ENCODE measurements at places on chromosomes 6 and 20. TPM values are rescaled to one million over a fixed set of nuclear protein-coding genes. Genes with fewer than 3 reads are reported as not detected.
A peak's percentile ranks its signal among the peaks of the same experiment; 100 is the strongest.

- DNase-seq = no peak
Measured at GRCh38 chr6:25320459-25320858, 41.3 kb downstream of the CARMIL1 start.

The MTFR2 gene
- total RNA-seq = 1.5 TPM

DNA sequence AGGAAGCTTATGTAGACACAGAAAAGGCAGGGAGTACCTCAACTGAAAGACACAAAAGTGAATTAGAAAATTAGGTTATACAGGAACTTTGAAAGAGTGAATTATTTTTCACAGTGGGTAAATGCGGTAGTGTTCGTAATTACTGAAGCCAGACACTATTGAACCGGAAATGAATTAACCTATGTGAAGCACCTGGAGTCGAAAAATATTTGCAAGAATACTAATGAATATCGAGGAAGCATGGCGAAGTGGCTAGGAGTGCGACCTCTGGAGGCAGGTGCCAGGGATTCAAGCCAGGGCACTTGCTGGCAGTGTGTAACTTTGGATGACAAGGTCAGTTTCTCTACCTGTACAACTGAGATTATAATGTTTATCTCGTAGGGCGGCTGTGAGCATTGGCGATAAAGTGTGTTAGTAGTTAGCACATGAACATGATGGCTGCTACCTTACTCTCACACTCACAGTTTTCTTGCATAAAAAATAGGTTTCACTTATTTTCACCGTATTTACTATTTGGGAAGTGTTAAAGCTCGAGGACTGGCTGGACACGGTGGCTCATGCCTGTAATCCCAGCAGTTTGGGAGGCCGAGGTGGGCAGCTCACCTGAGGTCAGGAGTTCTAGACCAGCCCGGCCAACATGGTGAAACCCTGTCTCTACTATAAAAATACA is 567 bp upstream of the SLC18B1 start:
- peak; percentile 80 for DNase-seq

The ARFGEF3 gene
- 33.8 TPM for total RNA-seq

The AIF1 gene
- 109 TPM for total RNA-seq

GRCh38 chr6:119205911-119206618 is 127.6 kb upstream of the FAM184A start:
- DNase-seq = no peak

The LRRC73 gene
- 1.6 TPM for total RNA-seq

- DNase-seq = no peak
Measured at GRCh38 chr6:35609588-35609987, 79.1 kb downstream of the FKBP5 start.

- DNase-seq = no peak
Measured at GRCh38 chr20:46749147-46749546, 39.7 kb downstream of the SLC2A10 start.

DNA sequence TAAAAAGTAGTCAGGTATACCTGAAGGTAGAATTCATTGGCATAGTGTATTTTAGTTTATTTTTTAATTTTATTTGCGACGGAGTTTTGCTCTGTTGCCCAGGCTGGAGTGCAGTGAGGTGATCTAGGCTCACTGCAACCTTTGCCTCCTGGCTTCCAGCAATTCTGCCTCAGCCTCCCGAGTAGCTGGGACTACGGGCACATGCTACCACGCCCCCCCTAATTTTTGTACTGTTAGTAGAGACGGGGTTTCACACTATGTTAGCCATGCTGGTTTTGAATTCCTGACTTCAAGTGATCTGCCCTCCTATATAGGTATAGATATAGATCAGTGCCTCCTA is 102.8 kb upstream of the PRSS16 start:
- no peak for DNase-seq

The GZF1 gene
- 14.8 TPM for total RNA-seq

DNA sequence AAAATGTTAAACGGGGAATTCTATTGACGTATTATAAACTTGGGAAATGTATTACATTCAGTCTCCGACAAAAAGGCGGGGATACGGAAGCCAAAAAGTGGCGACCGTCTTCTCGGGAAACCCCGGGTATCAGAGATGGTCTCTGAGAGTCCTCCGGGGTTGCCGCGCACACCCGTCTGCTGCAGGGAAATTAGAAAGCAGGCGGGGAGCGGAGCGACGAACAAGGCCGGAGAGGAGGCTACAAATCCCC is 1.5 kb downstream of the SALL4 start:
- no peak for DNase-seq

DNA sequence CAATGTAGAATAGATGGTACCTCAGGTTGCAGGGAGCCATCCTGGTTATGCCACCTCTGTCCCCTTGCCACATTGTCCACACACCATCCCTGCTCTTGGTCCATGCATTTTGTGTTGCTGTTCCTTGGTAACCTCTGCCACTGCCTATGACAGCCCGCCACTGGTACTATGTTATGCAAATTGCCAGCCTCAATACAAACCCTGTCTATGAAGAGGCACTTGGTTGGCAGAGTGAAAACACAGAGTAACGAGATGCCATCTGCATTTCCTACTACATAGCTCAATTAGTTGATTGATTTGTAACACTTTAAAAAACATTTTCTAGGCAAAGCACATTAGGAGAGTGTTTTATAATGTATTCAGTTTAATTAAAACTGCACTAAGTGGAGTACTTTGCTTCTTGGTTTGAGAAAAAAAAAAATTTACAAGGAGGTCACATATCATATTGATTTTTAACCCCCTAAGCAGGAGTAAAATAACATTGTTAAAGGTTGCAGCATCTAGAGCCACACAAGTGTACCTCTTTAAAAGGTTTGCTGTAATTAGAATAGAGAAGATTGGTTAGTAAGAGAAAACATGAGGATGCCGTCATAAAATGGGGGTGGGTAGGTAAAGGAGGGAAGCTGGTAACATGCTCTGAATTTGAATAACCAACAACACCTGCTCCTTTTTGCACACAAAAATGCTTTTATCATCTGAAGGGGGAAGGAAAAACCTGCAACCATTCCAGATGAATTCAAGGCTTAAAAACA is 817.1 kb downstream of the KIF16B start:
- no peak for DNase-seq

DNA sequence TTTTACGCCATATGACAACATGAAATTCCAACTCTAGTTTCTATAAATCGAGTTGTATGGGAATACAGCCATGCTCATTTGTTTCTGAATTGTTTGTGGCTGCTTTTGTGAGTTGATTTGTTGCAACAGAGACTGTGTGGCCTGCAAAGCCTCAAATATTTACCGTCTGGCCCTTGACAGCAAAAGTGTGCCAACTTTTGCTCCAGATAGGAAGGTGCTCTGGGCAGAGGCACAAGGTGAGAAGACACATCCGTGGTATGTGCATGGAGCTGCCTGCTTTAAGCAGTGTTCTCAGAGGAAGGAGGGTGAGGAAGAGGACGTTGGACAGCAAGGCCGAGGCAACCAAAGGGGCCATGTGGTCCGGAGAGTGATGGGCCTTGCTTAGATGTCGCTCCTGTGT is 57.4 kb downstream of the IYD start:
- DNase-seq = no peak

DNA sequence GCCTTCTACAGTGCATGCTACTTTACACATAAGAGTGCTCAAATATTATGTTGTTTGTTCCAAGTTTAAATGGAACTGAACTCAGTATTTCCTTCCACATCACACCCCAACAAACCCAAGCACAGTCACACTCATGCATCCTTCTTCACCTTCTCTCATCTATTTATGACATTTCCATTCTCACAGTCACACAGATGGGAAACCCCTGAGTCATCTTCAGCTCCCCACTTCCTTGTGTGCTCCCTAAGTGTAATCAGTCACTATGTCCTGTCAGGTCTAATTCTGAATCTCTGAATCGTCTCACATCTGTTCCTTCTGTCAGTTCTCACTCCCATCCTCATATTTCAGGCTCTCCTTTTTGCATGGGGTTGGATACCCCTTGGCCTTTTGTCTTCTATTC is 96.0 kb downstream of the RIMS1 start:
- DNase-seq = no peak

DNA sequence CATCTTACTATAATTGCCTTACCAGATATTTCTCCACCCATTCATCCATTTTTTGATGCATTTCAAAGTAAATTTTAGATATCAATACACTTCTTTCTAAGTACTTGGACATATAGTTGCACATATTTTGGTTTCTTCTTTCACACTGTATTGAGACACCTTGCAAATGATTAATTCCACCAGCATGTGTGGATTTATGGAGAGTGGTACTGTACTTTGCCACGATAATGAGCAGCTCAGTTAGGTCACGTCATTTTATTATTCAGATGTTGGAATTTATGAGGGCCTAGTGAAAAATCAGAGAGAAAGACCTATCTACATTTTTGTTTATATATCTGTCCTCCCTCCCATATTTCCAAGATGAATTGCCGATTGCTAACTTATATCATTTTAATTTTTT is 5.3 kb downstream of the NFYA start:
- DNase-seq = no peak

- no peak for DNase-seq
Measured at GRCh38 chr20:43420192-43420591, 37.5 kb upstream of the SRSF6 start.

The TAGAP gene
- total RNA-seq = 17.1 TPM

- no peak for DNase-seq
Measured at GRCh38 chr6:35160642-35161041, 19.5 kb upstream of the TCP11 start.

The NUP43 gene
- 22.0 TPM for total RNA-seq

GRCh38 chr6:97456070-97456469 is 173.1 kb upstream of the MMS22L start:
- no peak for DNase-seq

The SLC18B1 gene
- total RNA-seq = 8.1 TPM

DNA sequence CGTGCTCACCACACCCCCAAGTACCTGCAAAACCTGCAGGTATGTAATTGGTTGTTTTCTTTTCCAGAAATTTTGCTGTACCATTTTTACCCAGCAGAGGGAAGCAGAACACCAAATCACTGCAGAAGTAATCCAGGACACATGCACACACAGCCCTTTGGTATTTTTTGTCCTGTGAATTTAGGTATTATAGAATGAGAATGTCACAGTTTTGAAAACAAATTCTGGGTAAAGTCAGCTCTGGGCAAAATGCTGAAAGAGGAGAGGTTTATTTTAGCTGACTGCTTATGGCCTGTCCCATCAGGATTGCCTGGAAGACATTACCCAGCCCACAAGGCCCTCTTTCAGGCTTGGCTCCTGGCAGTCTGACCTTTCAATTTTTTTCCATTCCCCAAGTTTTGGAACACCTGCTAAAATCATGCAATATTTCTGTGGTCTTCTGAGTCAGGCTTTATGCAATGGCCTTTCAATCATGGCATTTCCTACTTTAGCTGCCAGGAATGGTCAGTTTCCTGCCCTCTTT is 3.5 kb upstream of the EFHC1 start:
- DNase-seq = no peak

- DNase-seq = no peak
Measured at GRCh38 chr6:21048047-21048446, 513.8 kb downstream of the CDKAL1 start.

GRCh38 chr6:109073344-109074132 is 21.1 kb downstream of the SESN1 start:
- DNase-seq = no peak

The OR2B3 gene
- total RNA-seq = not detected

The COL9A1 gene
- not detected for total RNA-seq

DNA sequence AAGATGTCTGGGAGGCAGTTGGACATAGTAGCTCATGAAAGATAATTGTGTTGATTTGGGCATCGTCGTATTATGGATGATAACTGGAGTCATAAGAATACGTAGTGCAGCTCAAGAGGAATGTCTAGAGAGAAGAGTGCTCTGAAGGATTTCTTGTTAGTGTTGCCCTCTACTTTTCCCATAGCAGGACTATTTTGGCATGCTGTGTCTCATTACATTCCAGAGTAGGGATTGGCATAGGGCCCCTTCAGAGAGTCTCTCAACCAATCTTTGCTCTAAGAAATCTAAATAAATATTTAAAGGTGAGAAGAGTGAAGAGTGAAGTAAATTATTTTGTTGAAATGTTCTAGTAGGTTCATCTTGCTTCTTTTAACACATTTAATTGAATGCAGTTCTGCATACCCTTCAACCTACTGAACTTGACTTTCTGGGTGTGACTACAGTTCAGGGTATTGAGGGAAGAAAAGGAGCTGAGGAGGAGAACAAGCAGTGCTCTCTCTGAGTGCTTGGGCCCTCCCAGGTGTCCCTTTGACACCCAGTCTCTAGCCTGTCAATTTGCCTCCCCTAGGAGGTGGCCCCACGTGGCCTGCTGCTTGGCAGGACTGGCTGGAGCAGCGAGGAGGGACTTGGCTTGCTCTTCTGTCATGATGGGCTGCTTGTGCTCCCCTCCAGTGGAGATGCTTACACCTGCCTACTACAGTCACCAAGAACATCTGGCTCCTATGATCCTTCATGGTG is 33.3 kb downstream of the SOBP start:
- DNase-seq = peak; percentile 49

- no peak for DNase-seq
Measured at GRCh38 chr20:10217721-10218410, 764 bp upstream of the SNAP25 start.

DNA sequence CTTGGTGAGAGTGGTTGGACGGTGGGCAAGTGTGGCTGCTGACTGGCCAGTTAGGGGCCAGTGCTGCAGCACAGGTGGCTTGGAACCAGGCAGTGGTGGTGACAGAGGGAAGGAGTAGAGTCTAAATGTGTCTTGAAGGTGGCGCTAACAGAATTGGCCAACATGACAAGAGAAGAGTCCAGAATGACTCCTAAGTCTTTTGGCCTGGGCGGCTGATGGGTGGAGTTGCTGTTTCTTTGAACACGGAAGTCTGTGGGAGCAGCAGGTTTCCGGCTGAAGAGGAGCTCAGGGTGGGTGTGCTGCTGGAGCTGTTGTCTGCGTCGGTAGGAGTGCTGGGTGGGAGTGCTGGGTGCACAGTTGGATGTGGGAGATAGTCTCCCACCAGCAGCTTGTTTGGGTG is 10.1 kb downstream of the LSM14B start:
- peak; percentile 73 for DNase-seq

GRCh38 chr6:157821342-157822033 is 1.6 kb upstream of the SNX9 start:
- no peak for DNase-seq

GRCh38 chr6:6703699-6704098 is 115.2 kb downstream of the LY86 start:
- DNase-seq = no peak

GRCh38 chr6:139175389-139175948 is 40.6 kb downstream of the HECA start:
- DNase-seq = no peak

GRCh38 chr20:32675223-32675975 is 1.7 kb upstream of the C20orf203 start:
- no peak for DNase-seq

The HCK gene
- total RNA-seq = 99.9 TPM

The TRERF1 gene
- 5.6 TPM for total RNA-seq

GRCh38 chr6:11423072-11423471 is 114.5 kb upstream of the TMEM170B start:
- DNase-seq = no peak

The SIRPA gene
- 130 TPM for total RNA-seq
